ENCODE measurements at places on chromosomes 11 and 22.
A peak's percentile ranks its signal among the peaks of the same experiment; 100 is the strongest.

GRCh38 chr11:117201658-117202305 is 2.6 kb downstream of the TAGLN start:
- no peak for DNase-seq

DNA sequence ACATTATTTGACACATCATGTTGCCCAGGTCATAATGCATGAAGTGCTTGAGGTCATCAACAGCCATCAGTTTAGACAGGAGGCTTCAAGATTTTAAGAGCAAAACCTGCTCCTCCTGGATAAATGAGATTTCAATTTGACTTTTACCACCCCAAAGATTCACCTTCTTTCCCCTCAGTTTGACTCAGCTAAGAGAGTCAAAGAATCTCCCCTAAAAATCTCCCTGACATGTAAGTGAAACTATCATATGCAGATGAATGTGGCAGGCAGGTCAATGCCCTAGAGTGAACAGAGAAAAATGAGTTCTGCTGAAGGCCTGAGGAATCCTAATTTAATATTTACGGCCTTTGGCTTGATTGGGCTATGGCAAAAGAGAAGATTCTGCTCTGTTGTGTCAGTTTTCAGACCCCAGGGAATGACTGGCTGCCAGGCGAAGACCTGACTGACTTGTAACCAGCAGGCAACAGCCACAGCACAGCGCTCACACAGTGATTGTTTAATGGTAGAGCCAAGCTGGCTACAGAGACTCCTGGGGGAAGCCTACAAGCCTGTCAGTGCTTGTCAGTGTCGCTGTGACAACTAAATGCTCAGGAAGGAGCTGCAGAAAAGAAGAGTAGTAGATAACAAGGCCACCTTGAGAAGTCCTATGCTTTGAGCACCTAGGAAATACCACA is 491.2 kb upstream of the LRRC4C start:
- DNase-seq: no peak

GRCh38 chr11:130886704-130887103 is 29.6 kb downstream of the SNX19 start:
- DNase-seq: no peak

- no peak for DNase-seq
These were observed 88.1 kb downstream of the RTL6 start for GRCh38 chr22:44409974-44410316.

GRCh38 chr11:126194121-126194543 is 17.3 kb downstream of the RPUSD4 start:
- DNase-seq: peak; percentile 23

DNA sequence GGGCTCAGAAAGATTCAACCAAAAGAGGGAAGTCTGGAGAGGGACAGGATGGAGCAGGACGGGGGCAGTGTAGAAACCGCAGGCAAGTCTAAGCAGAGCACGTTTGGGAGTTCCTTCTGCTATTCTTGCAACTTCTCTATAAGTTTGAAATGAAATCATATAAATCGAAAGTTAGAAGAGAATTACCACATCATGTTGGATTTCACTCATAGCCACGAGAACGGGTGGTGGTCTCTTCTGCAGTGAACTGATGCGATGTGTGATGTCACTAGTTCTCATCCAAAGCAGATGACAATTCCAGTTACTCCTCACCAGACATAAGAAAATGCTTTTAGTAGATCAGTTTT is 36.0 kb downstream of the KCNQ1 start:
- DNase-seq: no peak

DNA sequence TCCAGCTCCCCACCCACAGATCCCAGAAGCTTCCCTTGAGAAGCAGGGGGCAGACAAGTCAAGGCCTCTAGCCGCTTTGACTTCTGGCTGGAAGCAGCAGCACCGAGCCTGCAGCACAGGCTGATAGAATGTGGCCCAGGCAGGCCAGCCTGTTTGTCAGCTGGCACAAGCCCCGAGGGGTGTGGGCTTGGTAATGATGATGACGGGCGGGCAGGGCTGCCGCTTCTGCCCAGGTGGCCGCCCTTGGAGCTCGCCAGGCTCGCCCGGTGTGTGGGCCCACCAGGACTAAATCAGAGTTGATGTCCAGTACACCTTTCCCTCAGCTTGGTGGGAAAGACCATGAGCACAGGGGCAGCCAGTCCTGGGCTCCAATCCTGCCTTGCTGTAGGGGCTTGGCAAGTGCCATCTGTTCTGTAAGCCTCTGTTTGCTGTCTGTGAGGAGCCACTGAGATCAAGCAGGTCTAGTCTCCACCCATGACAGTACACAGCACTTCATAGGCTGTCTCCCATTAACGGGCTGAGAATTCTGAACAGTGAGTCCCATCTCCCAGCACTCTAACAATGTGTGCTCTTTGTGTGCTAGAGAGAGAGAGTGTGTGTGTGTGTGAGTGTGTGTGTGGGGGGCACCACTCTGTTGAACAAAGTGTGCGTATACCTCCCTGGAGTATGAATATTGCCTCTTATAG is 26.8 kb downstream of the MICAL2 start:
- DNase-seq: no peak

DNA sequence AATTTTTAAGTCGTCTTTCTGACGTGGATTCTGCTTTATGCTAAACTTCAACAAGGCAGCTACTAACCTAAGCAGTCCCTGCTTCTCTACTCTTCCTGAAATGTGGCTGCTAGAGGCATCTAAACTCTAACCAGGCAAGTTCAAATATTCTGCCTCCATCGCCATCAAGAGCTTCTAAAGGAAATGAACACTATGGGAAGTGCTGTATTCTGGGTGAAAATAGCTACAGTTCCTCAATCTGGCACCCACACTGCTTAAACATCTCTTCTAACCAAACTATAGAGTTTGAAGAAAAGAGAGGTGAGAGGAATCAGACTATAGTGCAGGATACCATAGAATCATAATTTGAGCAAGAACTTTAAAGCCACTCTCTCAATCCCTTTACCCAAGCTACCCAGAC is 6.3 kb downstream of the NRIP3 start:
- no peak for DNase-seq

DNA sequence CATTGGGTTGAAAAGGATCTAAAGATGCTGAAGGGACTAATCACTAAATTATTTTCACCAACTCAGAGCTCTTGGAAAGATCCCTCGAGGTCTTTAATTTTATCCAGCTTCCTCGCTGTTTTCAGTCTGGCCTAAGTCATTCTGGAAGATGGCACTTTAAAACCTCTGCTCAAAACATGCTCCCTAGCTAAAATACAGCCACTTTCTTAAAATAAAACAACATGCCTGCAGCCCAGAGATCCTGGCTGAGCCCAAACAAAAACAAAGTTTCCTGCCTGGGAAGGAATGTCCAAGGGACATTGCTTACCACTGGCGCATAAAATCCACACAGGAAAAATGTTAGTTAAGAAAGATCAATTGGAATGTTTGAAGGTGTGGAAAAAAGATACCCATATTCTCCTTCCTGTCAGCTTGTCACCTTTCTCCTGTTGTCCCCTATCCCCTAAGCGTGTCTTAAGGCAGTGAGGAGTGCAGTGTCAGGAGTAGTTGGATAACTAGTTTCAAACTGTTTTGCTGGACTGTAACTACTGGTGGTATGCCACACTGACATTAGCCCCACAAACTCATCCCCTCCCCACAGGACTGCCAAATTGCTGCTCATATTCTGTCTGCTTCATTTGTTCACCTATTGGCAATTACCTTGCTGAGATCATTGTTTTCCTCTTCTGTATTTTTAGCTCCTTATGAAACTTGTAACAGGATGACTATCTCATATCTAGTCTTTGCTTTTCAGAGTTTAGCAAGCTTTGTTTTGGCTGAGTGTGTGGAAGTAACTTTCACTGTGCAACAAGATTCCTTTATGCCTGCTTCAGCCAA is 108.3 kb upstream of the SESN3 start:
- DNase-seq: no peak

DNA sequence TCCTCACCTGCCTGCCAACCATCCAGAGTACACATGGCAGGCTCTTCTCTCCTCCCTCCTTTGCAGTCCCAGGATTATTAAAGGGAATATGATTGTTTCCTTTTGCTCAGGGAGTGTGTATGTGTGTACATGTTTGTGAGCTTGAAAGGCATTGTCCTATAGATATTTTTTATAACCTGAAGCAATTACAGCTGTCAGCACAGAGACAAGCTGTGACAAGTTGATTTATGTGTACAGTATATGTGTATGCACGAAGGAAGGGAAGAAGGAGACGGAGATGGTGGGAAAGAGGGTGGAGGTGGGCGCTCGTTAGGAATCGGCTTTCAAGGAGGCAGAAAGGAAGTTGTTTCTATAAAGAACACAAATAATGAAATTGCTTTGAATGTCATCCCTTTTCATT is 537.0 kb downstream of the NTM start:
- DNase-seq: no peak

DNA sequence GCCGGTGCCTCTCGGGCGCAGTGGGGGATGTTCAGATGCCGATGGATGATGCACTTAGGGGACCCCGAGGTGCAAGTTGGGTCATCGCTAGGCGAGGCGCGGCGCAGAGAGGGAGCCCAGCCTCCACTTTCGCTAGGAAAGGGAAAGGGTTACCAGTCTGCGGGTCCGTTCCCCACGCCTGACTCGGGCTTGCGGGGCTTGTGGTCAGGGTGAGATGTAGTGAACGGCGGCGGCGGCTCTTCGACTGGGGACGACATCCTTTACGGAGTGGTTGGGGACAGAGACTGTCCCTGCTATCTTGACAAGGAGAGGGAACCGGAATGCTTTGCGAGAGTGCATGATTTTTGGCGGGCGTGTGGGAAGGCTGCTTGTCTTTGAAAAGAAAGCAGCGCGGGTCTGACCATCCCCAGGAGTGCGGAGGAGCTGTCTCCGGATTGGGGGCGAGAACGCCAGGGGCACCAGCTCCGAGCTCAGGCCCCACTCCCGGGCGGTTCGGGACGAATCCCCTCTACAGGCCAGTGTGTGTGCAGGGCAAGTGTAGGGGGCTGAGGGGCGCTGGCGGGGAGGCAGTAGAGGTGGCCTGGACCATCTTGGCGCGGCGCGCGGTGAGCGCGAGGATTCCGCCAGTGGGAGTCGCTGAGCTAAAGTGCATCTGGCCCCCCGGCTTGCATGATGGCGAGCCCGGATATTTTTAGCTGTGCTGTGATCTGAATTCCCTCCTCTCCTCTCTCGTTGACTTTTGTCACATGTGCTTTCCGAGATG is 1.1 kb downstream of the FAT3 start:
- no peak for DNase-seq

DNA sequence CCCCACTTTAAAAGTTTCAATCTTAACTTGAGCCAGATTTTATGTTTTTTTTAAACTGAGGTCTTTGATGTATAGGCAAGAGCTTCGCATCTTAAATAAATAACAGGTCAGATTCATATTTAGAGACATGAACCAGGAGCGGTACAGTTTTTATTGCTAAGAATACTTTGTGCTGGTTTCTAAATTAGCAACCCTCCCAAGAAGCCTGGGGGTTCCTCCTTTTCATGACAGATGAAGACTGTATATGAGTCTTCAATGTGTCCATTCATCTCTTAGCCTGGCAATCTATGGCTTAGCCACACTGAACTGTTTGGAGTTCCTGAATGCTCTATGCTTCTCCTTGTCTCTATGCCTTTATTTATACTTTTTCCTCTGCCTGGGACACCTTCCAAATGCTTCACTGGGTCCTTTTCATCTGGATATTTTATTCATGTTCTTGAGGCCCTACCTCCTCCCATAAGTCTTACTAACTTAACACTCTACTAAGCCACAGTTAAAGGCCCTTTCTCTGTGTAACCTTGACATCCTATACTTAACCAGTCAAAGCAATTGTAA is 338.6 kb downstream of the INSC start:
- no peak for DNase-seq

GRCh38 chr11:86155200-86155844 is 86.4 kb upstream of the PICALM start:
- DNase-seq: no peak

DNA sequence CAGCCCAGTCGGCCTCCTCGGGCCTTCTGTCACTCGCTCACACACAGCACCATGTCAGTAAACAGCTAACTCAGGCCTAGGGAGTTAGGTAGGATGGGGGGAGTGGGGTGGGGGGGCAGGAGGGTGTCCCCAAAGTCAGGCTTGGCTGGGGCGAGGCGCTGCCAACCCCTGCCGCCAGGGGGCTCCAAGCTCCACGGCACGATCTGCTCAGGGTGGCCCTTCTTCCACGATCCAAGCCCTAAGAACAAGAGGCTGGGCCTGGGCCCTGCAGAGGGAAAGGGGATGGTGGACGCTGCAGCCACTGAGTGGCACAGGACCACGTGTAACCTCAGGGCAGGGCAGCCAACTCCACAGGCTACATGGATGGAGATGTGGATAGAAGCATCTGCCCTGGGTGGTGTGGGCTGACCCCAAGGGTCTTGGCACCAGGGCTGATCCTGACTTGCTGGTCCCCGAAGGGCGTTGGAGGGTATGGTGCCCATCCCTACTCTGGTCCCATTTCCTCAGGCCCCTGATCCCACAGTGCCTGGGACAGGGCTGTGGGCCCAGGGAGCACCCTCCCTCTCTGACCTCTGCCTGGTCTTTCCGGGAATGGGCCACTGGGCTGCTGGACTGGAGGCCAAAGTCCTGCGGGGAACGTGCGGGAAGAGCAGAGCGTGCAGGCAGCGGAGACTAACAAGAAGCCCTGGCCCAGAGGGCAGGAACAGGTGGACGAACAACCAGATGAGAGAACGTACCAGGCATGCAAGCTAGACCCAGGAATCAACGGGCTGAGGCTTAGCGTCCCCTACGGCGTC is 29.1 kb upstream of the TXNRD2 start:
- peak; percentile 85 for DNase-seq

- DNase-seq: no peak
These were observed 24.7 kb downstream of the LUZP2 start for GRCh38 chr11:24521601-24522000.

- DNase-seq: no peak
These were observed 443.1 kb downstream of the TBC1D22A start for GRCh38 chr22:47205554-47205953.

DNA sequence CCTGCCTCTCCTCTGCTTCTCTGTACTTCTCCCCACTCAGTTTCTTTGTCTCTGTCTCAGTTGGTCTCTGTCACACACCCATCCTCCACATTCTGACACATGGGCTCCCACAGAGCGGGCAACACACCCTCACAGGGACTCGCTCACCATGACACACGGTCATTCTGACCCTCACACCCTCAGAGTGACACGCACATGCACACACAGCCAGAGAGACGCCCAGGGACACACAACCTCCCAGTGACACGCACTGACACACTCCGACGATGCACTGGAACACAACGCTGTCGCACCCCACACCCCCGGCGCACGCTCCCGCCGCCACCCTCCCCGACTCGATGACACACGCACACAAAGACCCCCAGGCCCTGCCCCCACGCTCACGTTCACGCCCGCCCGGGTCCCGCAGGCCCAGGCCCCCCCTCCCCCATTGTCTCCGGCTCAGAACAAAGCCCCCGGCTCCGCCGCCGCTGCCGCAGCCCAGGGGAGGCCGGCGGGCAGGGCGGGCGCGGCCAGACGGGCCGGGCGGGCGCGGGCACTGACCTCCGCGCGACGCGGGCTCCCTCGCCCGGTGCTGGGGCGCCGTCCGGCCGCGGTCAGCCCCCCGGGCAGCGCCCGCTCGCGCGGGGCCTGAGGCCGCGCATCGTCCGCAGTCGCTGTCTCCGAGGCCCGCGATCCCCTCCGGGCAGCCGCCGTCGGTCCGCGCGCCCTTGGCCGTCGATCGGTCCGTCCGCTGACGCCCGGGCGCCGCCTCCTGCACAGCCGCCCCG is 404 bp downstream of the DCHS1 start:
- DNase-seq: peak; percentile 24

Data from stimulated activated CD4-positive, alpha-beta T cell treated with anti-CD3 and anti-CD28 coated beads, Interleukin-2, amount 100 ng/mL, for 48 hours (primary cell).